ENCODE measurements at places on chromosomes 5 and 9.

DNA sequence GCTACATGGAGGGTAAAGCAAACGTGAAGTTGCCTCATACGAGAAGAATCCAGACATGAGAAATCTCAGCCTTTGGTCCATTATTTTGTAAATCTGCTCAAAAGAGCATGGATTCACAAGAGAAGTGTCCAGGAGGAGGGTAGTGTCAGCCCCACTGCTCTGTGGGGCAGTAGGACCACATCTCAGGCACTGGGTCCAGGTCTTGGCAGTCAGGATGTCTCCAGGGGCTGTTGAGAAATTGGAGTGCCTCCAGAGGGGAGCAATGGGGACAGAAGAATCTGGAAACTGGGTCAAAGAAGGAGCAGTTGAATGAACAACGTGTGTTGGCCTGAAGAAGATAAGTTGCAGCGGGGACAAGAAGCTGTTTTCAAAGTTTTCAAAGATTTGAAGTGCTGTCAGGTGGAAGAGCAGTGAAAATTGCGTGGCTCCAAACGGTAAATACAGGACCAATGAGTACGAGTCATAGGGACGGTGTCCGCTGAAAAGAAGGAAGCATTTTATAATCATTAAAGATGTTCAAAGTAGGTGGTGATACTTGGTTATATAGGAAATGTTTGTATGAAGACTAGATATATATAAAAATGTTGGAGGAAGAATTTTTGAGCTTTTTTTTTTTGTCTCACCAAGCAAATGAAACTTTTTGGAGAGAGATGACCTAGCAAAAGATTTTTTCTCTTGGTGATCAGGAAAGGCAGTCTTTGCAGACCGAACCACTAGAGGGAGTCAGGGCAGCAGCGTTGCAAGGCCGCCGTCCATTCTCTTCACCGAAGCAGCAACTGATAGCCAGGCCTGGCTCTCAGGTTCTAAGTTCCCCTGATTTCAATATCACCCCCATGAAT lies 57.1 kb upstream of the ZBED3 start:
- DNase-seq = peak; percentile 70

- no peak for DNase-seq
These were observed 272.6 kb downstream of the ENC1 start for GRCh38 chr5:74367934-74368333.

DNA sequence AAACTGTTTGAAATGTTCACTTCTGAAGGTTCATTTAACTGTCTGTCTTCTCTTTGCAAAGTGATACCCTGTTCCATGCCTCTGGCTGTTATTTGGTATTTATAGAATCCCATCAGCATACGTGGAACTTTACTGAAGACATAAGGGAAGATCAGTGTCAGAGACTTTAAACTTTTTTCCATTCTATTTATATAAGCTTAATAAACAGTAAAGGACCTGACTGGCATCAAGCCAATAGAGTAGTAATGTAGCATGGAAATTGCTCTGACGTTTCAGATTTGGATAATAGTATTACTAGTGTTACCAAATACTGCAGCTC lies 94.9 kb upstream of the MINAR2 start:
- DNase-seq = no peak

DNA sequence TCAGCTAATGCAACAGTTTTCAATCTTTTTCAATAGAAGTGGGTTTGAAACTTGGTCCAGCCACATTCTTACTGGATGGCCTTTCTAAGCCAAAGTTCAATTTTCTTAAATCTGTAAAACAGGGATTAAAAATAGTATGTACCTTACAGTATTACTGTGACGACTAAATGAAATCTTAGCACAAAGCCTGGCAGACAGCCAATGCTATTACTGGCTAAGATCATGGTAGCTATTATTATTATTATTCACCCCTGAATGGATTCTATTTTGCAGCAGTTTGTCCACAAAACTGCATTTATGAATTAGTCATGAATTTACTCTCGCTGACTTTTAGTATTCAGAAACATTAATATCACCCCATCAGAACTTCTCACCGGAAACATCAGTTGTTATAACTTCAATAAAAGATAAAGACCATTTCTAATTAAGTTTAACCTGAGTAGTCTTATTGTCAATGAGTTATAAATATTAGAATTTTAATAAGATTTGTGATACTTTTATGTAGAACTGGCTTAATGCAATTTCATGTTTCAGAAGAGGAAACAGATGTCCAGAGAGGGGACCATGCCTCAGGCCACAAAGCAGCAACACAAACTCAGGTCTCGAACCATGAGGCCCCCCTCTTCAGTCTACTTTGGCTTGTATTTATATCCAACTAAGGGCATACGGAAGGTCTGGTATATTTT lies 468.2 kb downstream of the ARHGEF28 start:
- DNase-seq = no peak

DNA sequence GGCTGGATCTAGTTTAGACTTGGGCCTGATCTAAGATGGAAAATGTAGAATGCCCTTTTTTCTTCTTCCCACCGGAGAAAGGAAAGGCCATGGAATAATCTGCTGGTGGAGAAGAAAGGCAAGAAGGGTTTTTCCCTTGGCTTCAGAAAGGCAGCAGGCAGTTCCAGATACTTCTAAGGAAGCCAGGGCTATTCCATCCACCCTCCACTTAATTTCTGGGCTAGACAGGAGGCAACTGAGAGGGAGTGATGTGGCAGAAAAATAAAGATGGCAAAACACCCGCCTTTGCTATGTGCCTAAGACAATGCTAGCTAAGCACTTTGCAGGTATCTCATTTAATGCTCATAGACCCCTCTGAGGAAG lies 9.9 kb downstream of the MYOZ3 start:
- no peak for DNase-seq

Data from SW 1271 (cell line).